ENCODE measurements at places on chromosomes 5 and 9. TPM values are rescaled to one million over a fixed set of nuclear protein-coding genes. Genes with fewer than 3 reads are reported as not detected.

- no peak for DNase-seq
Observed at GRCh38 chr5:13745508-13745907, 199.0 kb downstream of the DNAH5 start.

DNA sequence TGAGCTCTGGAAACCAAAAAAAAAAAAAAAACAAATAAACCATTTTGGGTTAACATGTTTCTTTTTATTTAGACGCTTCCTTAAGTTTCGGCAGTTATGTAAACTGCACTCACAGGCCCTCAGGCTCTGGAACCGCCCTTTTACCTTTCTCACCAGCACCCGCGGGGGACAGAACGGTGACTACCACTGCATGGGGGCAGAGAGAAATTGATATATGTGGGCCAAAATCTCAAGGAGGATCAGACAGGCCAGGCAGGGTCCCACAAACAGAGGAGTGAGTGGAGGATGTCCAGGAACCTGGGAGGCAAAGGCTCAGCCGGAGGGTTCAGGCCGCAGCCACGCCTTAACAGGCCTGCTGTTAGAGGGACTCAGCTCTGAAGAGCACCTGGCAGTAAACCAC, 54.4 kb downstream of the IRX2 start:
- DNase-seq = no peak

DNA sequence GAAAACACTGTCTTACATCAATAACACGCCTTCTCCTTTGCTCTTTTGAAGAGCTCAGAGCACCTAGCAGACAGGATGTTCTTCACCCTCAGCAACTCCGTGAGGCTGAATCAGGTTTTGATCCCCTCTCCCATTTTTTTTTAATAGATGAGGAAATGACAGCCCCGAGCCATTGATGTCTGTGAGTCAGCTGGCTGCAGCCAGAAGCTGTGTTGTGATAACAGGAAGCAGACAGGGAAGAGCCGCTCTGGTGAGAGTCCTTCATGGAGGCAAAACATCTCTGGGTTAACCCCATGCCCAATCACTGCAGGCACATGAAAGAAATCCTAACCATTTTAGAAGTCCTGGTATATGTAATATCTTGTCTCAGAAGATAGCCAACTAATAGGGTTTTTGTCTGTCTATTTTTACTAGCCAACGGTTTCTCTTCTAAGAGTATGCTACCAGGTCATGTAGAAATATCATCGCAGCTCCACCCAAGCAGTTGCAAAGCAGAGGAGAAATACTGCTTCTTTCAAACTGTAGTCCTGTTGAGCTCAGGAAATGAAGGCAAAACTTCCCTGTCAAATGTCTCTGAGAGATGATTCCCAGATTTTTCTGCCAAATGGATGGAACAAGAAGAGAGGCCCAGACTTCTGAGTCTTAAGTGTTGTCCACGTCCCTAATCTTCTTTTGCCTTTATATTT, 568.9 kb downstream of the CCDC171 start:
- no peak for DNase-seq

DNA sequence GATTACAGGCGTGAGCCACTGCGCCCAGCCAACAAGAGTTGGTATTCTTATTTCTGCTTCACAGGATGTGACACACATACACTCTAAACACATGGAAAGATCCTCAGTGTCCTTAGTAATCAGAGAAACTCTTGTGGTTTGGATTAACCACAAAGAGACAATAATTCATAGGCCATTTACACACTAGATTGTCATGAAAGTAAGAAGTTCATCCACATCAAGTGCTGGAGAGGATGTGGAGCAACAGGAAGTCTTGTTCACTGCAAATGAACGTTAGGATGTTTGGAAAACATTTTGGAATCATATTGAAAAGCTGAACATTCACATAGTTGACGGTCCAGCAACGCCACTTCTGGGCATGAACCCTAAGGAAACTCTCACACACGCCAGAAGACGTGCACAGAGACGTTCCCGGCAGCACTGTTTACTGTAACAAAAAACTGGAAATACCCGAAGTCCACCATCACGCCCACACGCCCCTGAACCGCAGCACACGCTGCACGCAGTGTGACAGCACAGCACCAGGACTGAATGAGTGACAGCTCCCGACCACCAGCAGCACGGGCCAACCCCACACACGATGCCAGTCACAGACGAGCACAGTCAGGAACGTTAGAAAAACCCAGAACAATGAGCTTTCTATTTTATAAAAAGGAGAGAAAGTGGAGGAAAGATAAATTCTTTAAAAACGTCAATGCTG, 87.6 kb downstream of the COL23A1 start:
- DNase-seq = no peak

GRCh38 chr5:666816-667498, 26.2 kb downstream of the TPPP start:
- no peak for DNase-seq

DNA sequence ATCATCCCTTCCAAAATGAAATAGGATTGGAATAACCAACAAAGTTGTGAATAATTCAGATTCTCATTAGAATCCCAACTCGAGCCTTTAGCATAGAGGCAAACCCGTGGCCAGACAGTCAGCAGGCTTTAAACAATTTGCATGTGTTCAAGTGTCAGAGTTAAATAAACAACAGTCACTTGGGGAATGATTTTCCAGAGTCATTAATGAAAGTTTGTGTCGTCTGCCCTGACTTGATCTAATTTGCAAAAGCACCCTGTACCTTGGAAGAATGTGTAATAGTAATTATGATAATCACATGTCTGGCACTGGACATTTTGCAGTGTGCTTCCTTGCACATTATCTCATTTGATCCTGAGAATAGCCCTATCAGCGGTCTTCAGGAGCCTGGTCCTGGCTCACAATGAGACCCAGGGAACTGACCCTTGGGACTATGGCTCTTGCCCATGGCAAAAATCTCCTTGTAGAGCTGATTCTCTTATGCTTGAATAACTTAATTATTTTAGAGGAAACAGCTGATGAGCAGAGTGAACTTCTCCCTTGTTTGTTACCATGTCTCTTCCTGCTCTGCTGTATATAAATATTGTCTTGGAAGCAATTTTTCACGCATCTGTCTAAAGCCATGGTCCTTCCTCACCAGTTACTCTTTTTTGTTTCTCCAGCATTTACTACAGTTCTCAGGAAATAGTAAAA, 272.7 kb downstream of the NR3C1 start:
- no peak for DNase-seq

DNA sequence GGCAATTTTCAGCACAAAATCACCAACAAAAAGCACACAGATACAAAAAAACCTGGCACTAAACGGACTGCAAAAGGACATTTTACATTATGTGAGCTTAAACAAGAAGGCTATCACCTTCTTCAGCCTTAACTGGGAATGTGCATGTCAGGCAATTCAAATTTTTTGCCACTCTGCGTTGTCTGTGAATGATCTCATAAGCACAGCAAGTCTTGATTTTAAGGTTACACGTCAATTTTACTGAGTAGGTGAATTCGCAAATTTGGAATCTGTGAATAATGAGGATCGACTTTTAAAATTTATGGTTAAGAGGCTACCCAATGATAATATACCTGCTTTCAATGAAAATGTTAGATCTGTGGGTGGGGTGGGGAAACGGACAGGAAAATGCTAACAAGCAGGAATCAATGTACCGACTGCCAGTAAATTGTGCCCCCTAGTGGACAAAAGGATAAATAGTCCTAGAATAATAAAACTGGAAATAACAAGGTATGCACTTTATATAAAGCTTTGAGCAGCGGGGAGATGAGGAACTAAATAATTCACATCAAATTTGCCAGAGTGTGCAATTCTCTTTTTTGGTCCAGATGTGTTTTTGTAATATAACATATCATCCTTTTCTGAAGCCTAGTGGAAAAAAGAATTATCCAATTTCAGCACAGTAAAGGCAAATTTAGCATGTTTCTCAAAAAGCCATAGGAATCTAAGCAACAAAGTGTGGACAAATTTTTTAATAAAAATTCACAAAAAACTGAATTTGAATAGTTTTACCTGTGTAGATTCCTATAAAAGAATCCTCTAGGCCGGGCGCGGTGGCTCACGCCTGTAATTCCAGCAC, 20.5 kb downstream of the EQTN start:
- no peak for DNase-seq

- DNase-seq = peak; percentile 29
Observed at GRCh38 chr5:159051421-159052282, 48.1 kb downstream of the EBF1 start.

- DNase-seq = no peak
Observed at GRCh38 chr5:53381-54174, 38.4 kb upstream of the PLEKHG4B start.

GRCh38 chr5:31062902-31063580, 130.4 kb upstream of the CDH6 start:
- DNase-seq = no peak

DNA sequence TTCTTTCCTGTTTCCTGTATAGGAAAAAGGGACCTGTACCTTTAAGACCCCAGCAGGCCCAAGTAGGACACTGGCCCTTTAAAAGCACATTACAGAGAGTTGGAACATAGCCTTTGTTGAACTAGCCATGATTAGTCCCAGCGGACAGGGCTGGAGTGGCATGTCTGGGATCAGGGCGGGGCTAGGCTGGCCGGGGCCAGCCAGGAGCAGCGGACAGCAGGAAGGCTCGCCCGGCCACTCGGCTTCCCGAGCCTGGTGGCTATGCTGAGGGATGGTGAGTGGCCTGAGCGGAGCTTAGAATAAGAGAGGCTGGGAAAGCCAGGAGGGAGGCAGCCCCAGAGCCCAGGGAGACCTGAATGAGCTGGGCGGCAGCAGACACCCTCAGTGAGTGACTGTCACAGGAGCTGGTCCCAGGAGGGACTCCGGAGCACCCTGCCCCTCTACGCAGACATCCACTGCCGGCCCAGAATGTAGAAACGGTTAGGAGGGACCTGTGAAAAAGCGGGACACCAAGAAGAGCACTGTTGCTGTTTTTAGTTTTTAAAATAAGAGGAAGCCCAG, 92.1 kb downstream of the DAB2IP start:
- peak; percentile 84 for DNase-seq

- no peak for DNase-seq
Observed at GRCh38 chr5:127608077-127608660, 40.7 kb upstream of the CTXN3 start.

- no peak for DNase-seq
Observed at GRCh38 chr9:86337469-86338108, 16.6 kb downstream of the TUT7 start.

DNA sequence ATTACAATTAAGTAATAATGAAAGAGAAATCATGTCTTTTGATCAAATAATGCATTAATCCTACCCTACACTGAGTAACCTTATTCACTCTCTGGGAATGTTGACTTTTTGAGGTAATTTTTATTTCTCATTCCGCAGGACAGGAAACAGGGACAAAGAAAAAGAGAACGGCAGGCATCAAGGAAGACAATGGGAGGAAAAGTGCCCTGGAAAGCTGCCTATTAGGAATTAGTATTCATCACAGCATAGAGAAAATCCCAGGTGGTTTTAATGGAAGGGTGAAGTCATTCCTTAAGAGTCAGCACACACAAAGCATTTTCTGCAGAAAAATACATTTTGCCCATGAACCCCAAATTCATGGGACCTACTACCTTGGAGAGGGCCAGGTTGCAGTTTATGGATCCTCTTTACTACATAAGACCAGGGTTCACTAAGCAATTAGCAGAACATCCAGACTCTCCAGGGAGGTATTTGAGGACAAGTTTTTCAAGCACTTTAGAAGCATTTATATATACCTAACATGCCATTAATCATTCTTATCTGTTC, 9.4 kb downstream of the FSTL4 start:
- no peak for DNase-seq

DNA sequence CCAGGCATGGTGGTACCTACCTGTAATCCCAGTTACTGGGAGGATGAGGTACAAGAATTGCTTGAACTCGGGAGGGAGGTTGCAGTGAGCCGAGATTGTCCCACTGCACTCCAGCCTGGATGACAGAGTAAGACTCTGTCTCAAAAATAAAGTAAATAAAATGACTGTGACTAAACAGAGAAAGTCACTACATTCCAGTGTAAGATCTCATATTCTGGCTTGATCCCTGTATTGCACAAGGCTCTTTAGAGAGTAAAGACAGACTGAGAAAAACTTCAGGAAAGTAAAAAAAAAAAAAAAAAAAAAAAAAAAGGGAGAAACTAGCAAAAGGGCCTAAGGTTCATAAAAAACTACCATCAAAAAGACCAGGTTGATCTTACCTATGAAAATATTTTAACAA, 106.6 kb upstream of the PJA2 start:
- no peak for DNase-seq

- DNase-seq = no peak
Observed at GRCh38 chr9:133239533-133240090, 30.6 kb upstream of the OBP2B start.

DNA sequence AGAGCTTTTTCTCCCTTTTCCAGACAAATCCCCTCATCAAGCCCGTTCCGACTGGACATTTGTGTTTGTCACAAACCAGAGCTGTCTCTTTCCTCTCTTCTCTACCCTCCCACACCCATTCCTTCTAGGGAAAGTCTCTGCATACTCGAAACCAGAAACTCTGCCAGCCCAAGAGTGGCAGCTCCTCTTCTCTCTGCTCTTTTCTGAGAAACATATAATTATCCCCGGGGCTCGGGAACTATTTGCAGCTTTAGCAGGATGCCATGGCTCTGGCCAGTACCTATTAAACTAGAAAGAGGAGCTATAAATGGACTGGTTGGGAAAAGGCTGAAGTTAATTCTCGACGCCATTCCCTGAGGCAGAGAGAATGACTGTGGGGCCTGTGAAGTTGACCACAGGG, 82.6 kb downstream of the SH3PXD2B start:
- DNase-seq = no peak

DNA sequence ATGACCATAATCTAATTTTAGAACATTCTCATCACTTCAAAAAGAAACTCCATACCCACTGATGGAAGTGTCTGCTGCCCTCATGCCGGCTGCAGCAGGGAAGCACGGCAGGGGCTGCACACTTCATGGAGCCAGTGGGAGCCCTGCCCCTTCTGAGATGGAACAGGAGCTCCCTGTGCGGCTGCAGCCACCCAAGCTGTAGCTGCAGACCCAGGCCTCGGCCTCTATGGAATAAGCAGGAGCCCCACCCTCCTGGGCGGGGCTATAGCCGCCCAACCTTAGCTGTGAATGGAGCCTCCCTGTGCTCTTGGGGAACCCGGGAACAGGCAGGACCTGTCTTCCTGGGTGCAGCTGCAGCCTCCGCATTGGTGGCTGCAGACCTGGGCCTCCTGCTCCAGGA, 128.5 kb downstream of the NUDT12 start:
- DNase-seq = no peak

SPATA31D4 gene
- total RNA-seq = not detected

ANKDD1B gene
- total RNA-seq = 0.43 TPM

FBXO10 gene
- total RNA-seq = 9.5 TPM

CDX1 gene
- 0.29 TPM for total RNA-seq

PTGES gene
- total RNA-seq = 5.0 TPM

ZNF484 gene
- 9.5 TPM for total RNA-seq

LCN1 gene
- total RNA-seq = not detected

DYNC2I2 gene
- total RNA-seq = 56.7 TPM

ALDH7A1 gene
- 42.6 TPM for total RNA-seq

CA9 gene
- total RNA-seq = 777 TPM

FOXI1 gene
- 0.69 TPM for total RNA-seq

F2RL1 gene
- total RNA-seq = 48.9 TPM

CATSPER3 gene
- 1.0 TPM for total RNA-seq

S100Z gene
- 0.95 TPM for total RNA-seq

IGIP gene
- 17.6 TPM for total RNA-seq
